ENCODE measurements at places on chromosomes 2 and 18.

- peak; percentile 56 for DNase-seq
Measured at GRCh38 chr2:69694894-69695849, 46.8 kb upstream of the ANXA4 start.

- DNase-seq: no peak
Measured at GRCh38 chr2:203185864-203186263, 53.0 kb upstream of the CYP20A1 start.

GRCh38 chr2:232994446-232994845 is 18.6 kb downstream of the NGEF start:
- DNase-seq: no peak

GRCh38 chr18:44747157-44747556 is 66.5 kb downstream of the SETBP1 start:
- no peak for DNase-seq

- DNase-seq: no peak
Measured at GRCh38 chr2:218276986-218277755, 6.9 kb downstream of the PNKD start.

GRCh38 chr18:57906852-57907251 is 103.7 kb upstream of the ATP8B1 start:
- DNase-seq: no peak

DNA sequence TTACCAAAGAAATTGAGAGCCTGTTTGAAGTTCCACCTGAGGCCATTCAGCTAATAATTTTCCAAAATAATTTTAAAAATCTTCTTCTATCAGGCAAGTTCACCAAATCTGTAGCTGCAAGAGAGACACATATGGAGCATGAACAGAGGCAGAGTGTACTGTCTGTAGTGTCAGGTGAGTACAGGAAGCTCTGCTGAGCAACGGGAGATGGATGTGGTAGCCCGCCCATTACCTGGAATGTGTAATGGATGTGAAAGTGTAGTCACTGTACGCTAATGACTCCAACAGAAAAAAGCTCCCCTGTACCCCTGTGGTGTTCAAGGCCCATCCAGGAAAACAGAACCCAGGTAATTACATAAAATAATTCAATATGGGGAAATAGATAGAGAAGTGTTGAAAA is 311.5 kb downstream of the LRRTM4 start:
- DNase-seq: no peak

- DNase-seq: no peak
Measured at GRCh38 chr2:49753344-49753985, 599.1 kb upstream of the FSHR start.

- DNase-seq: no peak
Measured at GRCh38 chr2:42881732-42882131, 89.3 kb upstream of the HAAO start.

GRCh38 chr2:79872656-79873055 is 359.8 kb downstream of the CTNNA2 start:
- DNase-seq: no peak

GRCh38 chr2:239769554-239770245 is 255.4 kb downstream of the NDUFA10 start:
- DNase-seq: no peak

- DNase-seq: no peak
Measured at GRCh38 chr2:127776122-127776780, 34.7 kb downstream of the WDR33 start.

DNA sequence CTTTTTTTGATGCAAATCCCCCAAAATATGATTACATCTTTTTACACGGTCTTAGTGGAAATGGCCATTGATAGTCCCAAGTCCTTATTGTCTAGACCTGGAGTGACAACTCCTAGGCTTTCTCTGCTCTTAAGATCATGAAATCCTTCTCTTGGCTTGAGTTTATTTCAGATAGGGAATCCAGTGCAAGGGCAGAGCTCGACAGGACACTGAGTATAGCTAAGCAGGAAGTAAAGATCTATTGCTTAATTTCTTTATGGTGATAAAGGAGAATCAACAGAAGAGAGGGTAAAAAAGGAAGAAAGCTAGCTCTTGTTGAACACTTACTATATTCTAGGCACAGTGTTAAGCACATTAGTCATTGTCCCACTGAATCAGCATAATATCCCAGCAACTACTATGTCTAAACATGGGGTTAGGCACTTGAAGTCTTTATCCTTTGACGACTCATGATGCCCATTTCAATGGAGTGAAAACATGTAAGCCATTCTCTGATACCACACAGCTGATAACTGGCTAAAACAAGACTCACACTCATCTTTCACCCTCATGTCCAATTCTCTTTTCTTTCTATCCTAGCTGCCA is 74.1 kb upstream of the LRATD1 start:
- no peak for DNase-seq

GRCh38 chr2:25529034-25529433 is 144.3 kb downstream of the DTNB start:
- no peak for DNase-seq

- no peak for DNase-seq
Measured at GRCh38 chr2:4668381-4668780, 965.0 kb downstream of the DCDC2C start.

- DNase-seq: no peak
Measured at GRCh38 chr2:166803373-166804000, 84.8 kb upstream of the XIRP2 start.

DNA sequence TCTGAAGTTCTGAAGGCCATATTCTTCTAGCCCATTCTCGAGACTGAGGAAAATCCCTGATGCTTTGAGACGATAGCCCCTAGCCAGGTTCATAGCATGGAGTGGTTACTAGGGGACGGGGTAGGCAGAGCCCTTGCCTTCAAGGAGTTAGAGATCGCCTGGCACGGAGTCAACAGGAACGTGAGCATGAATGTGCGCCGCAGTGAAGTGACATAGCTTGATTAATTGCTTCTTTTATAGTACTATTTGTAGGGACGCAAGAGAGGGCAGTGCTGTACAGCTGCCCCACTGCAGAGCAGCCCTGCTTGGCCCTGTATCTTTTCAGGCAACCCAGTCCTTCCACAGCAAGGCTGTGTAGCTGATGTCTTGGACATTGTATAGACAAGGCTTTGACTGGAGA is 26.2 kb downstream of the HRH4 start:
- DNase-seq: no peak

- no peak for DNase-seq
Measured at GRCh38 chr2:239517686-239518085, 116.9 kb upstream of the HDAC4 start.

DNA sequence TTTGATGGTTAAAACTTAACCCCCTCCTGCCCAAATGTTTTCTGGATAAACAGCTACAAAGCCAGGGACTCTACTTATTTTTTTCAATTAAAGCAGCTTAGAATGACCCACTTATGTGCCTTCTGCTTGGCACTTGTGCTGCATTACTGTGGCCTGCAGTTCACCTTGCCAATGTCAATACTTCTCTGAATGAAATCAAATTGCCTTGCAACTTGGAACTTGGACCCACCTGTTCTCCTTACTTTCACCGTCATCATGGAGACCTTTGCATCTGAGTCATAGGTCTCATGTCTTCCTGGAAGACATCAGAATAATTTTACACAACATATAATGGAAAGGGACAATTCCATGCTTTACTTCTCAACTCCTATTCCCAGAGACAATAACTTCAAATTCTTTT is 92.1 kb upstream of the FHL2 start:
- no peak for DNase-seq

- no peak for DNase-seq
Measured at GRCh38 chr2:45678791-45679348, 27.4 kb downstream of the PRKCE start.

- DNase-seq: no peak
Measured at GRCh38 chr2:69018678-69019095, 5.7 kb downstream of the ANTXR1 start.

DNA sequence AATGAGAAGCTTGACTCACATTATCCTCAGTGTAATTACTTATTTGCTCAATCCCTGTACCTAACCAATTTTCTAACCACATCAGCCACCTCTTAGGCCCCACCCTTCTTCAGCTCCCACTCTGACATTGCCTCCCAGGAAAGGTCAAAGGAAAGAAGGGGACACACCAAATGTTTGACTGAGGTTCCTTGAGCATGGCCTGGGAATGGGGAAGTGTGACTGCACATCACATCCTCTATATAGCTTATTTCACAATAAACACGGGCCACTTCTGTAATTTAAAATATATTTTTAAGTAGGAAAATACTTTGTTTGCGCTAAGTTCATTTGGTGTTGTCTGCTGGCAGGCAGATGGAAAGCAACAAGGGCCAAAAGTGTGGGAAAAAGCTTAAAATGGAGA is 3.0 kb upstream of the FIGLA start:
- DNase-seq: no peak

- no peak for DNase-seq
Measured at GRCh38 chr18:58859907-58860306, 4.8 kb upstream of the ZNF532 start.

DNA sequence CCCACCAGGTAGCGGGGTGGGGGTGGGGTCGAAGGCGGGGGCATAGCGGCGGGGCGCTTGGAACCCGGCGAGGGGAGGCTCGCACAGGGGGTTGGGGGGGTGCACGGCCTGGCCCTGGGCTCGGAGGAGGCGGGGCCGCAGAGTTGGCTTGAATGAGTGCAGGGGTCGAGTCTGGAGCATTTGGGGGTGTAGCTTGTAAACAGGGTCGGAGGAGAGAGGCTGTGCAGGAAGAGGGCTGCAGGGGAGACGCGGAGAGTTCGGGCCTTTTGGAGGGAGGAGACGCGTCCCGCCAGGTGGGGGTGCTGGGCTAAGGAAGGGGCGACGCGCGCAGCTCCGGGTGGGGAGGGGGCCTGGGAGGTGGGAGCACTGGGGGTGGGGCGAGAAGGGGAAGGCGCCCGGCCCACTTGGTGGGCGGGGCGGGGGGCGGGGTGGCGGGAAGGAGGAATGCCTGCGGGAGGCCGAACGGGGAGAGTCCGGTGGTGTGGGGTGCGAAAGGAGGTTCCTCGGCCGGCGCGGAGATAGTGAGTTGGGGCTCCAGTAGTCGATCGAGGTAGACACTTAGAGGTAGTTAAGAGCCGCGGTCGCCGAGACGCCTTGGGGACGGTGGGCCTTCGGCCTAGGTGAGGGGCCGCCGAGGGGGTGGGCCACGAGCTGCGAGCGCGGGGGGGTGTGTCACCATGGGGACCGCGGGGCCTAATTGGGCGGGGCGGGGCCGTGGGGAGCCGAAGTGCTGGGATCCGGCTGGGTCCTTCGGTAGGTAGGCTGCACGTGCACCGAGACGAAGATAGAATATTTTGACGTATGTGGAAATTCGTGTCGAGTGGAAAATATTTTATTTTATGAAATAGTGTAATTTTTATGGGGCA is 774 bp downstream of the MSH6 start:
- no peak for DNase-seq

DNA sequence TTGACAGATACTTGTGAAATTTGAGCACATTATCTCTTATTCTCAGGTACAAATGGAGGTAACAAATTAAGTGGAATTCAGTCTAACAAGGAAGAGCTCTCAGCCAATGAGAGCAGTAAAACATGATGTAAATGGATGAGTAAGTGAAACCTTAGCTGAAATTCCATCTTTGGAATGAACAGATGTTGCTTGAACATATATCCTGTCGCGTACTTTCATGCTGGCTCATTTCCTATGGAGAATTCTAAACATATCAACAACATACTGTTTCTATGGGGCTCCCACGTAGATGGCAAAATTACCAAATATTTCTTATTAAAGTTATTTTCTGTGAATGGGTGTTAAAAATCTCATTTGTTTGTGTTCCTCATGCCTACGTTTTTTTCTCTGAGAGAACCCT is 256.3 kb upstream of the LINC00305 start:
- DNase-seq: no peak

DNA sequence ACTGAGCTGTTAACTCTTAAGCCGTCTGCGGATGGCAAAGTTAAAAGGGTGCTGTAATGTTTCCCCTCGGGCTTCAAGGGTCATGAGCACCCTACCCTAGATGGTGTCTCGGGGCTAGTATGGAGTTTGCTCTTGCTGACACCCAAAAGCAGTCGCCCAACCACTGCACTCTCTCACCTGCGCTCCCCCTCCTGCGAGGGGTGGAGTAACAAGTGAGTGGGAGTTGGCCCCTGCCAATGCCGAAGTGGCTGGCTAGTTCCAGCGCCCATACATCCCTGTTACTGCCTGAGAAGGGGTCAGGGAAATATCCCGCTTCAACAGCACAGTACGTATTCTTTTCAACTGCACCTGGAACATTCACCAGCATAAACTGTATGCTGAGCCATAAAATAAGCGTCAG is 47.5 kb downstream of the FAM117B start:
- DNase-seq: no peak

- no peak for DNase-seq
Measured at GRCh38 chr2:97732436-97733340, 19.3 kb downstream of the ZAP70 start.

DNA sequence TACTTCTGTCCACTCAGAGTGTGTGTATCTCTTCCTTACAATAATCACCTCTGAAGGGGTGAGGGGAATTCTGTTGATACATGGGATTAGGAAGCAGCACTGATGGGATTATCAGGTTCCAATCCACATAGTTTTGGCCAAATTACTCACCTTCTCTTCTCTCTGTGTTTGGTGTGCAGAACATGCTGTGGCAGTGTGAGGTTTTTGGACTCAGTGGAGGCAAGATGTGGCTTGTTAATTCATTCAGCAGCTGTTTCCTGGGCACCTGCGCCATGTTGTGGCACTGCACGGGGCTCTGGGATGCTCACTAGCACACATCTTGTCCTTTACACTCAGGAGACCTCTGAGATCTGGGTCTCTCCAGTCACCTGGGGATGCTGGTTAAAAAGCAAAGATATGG is 350.3 kb upstream of the HS6ST1 start:
- no peak for DNase-seq

DNA sequence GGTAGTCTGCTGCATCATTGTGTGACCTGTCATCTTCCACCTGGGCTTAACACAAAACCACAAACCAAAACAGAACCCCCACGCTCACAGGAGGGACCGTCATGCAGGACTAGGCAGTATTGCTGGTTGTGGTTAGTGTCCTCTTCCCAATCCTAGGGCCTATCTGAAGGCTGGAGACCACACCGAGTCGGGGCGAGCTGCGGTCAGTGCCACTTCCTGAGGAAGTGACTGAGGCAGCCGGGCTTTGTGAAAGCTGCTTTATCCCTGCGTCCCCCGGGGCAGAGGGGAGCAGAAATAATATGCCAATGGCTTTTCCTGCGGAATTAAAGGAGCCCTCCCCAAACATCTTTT is 22.9 kb downstream of the ZNF532 start:
- no peak for DNase-seq

DNA sequence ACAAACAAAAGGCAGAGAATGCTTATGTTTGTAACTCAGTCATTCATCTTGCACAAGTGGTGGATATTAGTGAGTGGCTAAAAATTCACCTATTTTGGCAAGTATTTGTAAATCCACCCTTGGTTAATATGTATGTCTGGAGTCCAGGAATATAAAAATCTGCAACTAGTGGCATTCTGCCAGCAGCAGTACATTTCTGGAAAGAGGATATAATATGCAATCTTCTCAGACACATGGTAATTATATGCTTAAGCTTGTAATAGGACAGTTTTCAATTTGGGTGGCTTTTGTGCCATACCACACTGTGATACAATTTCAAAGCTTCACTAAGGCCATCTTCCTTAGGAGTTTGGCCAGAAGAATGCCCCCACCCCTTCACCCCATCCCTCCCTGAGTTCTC is 693.3 kb downstream of the MBD2 start:
- no peak for DNase-seq
